Bone marrow (tissue), 2 donors: ENCODE measurements at places on chromosomes 2 and 18.
A peak's percentile ranks its signal among the peaks of the same experiment; 100 is the strongest.

DNA sequence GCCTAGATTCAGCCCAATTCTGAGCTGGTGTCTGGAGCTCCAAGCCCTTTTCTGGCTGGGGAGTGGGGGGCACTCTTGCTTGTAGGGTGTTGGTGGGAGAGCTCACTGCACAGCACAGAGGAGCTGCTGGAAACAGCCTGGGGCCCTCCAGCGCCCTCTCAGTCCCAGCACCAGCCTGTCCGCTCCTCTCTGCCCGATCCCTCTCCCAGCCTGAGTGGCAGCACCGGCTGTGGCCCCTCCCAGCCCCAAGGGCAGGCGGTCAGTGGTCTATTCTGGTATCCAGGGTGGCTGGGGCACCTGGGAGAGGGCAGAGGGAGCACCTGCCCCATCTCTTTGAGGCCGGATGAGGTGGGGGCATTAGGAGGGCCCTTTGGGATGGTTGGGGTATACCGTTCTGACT, 13.2 kb upstream of the DES start:
- no peak for DNase-seq

DNA sequence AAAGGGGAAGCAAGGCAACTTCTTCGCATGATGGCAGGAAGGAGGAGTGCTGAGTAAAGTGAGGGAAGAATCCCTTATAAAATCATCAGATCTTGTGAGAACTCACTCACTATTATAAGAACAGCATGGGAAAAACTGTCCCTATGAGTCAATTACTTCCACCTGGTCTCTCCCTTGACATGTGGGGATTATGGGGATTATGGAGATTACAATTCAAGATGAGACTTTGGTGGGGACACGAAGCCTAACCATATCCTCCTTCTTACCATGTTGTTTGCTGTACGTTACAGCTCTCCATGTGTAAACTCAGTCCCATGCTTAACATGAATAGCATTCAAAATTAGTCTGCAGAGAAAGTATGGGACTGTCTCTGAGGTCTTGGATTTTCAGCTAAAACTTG, 1096.8 kb upstream of the ACVR2A start:
- DNase-seq, result no peak

DNA sequence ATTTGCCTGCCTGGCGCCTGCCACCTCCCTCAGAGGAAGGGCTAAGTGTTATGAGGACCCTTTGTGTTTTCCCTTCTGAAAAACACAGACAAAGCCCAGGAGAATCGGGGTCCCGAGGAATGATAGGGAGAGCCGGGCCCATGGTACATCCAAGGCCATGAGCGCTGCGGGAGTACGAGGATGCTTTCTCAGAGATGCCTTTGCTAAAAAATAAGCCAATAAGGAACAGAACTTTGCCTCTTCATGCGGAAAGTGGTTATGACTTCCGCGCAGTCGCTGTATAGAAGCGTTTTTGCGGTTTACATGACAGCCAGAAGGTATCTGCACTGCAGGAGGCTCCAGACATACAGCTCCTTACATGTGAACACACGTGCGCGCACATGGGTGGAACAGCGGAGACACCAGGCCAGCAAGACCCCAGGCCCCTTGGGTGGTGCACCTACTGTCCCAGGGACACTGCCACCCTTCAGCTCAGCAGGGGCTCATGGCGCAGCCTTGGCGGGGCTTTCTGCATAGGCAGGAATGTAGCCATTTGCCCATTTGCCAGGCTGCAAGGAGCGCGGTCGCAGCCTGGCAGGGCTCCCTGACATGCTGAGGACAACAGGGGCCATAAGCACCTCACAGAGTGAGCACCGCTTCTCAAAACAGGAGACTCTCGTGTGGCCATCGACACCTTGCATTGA, 252.4 kb upstream of the SALL3 start:
- DNase-seq, result no peak

GRCh38 chr2:150409196-150409595, 78.3 kb downstream of the RND3 start:
- DNase-seq, result no peak

DNA sequence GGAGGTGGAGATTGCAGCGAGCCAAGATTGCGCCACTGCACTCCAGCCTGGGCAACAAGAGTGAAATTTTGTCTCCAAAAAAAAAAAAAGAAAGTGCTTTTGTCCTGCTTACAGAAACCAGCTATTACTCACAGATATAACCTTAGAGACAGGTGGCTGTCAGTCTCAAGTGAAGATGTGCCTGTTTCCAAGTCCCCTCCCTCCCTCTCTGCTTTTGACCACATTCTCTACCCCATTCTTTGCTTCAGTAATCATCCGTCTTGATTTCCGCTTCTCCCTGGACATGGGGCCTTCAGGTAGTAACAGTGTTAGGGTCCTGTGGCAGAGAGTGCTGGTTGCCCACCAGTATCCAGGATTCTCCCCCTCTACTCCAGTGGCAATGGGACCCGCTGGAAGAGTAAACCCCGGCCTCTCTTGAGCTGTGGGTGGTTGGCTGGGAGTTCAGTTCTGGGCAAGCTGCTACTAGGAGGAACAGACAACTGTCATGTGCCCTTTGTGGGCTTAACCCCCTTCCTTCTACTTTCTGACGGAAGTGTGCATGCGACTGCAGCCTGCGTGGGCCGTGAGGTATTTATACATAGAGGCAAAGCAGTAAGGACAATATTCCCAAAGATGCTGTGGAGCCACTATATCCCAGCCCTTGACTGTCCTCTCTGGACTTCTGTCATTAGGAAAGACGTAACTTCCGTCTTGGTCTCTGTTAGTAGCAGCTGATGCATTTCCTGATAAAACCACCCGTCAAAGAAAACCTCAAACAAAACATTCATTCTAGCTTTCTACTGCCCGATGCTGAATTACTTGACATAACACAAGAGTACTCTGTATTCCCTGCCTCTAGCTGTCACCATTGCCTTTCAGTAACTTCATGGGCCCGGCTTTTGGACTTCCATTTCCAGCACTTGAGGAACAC, 17.8 kb downstream of the PDCL3 start:
- DNase-seq, result peak; percentile 13

DNA sequence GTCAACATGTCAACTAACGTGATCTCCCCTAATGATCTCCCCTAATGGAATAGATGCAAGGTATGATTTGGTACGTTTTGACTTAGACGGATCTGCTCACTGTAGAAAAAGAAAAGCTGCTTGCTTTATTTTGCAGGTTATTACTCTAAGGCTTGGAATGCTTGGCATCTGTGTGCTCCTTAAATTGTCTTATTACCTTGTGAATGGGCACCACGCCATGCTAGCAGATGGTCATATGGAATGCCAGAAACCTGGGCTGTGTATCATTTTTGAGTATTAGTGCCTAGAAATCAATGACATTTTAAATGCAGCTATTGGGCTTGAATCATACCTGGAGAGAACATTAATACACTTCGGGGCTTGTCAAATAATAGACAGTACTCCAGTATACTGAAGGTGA, 16.5 kb upstream of the FIGN start:
- no peak for DNase-seq

DNA sequence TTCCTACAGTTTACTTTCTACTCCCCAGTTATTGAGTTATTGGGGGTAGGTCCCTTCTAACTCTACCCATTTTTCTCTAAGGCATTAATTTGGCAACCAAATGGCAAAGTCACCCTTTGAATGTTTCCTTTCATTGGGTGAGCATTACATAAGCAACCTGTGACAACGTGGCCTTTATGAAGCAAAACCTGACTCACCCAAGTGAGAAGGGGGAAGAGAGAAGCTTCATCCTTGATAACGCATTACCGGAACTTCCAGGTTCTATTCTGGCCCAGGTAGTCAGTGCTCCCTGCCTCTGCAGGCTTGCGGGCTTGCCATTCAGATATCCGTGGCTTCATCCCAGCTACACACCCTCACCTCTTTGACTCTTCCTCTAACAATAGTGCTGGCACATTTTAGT, 39.1 kb upstream of the FAM124B start:
- no peak for DNase-seq

GRCh38 chr18:51226587-51227350, 29.3 kb upstream of the MEX3C start:
- DNase-seq, result no peak

DNA sequence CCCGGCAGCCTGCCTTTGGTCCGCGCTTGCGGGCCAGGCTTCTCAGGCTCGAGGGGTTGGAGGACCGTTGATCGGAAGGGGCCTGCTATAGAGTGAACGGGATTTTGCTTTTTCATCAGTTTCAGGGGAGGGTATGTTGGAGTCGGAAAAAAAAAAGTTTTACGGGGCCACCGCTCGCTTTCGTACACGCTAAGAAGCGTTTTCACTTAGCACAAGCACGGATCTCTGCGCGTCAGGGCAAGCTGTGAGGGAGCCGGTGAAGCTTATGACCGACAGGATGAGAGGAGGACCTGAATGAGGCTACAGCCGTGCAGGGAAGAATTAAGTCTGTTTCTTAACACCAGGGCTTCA, 443 bp downstream of the CPSF3 start:
- no peak for DNase-seq

DNA sequence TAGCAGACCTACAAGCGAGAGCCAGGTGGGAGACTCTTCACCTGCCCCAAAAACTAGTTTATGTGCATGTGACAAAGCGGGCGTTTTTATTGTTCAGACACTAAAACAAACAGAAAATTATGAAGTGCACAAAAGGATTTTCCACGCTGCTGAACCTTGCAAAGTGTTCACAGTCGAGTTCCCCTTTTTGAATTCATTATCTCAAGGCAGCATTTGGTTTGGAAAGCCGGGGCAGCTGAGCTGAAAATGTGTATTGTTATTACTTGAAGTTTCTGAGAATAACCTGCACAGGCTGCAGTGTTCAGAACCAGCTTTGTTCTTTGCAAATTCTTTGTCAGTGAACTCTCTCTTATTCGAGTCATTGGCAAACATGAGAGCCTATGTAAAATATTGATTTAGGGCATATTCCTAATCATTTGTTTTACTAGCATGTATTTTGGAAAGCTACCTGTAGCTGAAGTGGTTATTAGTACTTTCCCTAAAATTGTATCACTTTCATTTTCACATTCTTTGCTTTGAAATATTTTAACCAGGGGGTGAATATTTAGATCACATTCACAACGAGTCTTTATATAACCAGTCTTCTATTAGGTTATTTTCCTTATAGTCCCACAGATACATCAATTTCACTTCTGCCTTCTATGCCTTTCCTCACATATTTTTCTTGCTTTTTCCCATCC, 59.5 kb downstream of the LRRTM1 start:
- no peak for DNase-seq

- no peak for DNase-seq
These were observed 78.8 kb upstream of the PELI1 start for GRCh38 chr2:64223055-64223454.

DNA sequence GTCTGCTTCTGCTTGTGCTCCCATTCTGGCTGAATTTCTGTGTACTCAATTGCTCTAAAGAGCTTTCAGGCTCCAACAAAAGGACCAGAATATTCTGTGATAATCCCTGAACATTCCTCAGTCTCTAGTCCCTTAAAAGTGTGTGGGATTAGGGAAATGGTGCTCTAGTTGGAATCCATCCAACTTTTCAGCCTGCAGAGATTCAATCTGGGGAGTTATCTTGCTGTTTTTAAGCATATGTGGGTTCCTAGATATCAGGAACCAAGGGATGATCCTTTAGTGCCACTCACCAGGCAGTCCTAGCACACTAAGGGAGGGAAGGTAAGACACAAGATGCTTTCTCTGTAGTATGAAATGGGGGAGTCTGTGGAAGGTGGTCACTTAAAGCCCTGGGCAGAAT, 140.3 kb upstream of the SLC1A4 start:
- no peak for DNase-seq

- no peak for DNase-seq
These were observed 53.9 kb downstream of the SH3BP4 start for GRCh38 chr2:235005603-235006259.
